Epithelial cell of esophagus (primary cell): ENCODE measurements at places on chromosomes 11 and 22.
A peak's percentile ranks its signal among the peaks of the same experiment; 100 is the strongest.

DNA sequence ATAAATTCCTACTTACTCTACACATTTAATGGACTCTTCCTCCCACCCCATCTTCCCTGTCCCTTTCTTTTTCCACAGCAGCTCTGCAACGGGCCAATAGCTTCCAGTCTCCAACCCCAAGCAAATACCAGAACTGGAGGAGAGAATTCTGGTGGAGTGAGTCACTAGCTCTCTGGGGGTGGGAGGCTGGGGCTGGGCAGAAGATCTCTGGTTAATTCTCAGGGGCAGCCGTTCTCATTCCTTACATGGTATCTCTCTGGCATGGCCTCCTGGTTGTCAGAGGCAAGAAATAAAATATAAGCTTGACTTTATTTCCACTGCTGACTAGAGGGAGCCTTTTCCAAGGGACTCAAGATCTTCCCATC, 90.4 kb upstream of the PARVA start:
- DNase-seq, result peak; percentile 84

GRCh38 chr11:76752321-76753143, 30.6 kb upstream of the TSKU start:
- DNase-seq, result peak; percentile 56

GRCh38 chr22:48632646-48633246, 1194.9 kb downstream of the BRD1 start:
- no peak for DNase-seq

GRCh38 chr11:19683862-19684491, 28.7 kb upstream of the NAV2 start:
- DNase-seq, result no peak

GRCh38 chr22:45516163-45516562, 13.5 kb downstream of the FBLN1 start:
- DNase-seq, result no peak

DNA sequence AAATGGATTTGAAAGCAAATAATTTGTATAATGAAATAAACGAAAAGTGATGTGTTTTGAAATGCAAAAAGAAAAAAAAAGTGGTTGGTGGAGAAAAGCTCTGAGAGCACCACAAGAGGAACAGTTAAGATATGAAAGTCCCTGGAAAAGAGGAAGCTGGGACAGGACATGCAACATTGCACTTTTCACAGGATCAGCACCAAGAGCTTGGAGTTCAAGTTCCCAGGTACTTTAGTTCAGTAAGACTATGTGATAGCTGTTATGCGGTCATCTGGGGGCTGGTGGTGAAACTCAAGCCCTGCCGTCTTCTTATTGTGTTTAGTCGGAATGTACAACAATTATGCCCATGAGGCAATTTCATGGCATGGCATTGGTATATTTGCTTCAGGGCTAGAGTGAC, 17.1 kb upstream of the MS4A4A start:
- DNase-seq, result no peak

DNA sequence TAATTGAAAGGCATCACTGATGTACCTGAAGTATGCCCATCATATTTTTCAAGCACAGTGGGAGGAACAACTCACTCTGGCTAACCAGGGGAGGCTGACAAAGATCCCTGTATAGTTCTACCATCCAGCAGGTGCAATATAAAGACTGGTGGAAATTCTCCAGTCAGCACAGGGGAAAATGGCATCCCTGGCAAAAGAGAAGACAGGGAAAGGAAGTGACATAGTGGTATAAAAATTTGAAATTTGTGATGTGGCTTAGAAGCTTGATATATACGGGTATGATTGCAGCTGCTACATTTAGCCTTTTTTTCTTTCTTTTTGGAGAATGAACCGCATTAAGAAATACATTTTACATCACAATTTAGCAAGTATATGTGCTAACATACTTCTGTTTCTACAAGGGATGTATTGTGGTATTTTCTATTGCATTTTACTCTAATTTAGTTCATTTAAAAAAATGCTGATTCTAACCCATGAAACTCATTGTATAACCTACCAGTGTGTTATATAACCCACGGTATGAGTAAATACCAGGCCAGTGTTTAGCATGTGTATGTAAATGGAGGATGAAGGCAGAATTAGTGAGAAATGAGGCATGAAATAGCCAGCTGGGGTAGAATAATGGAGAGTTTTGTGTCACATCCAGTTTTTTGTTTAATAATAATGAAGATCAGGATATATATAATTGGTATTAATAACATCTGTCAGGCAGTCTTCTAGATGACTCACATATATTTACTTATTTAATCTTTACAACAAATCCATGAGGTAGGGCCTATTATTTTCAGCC, 186.1 kb downstream of the ARHGAP42 start:
- DNase-seq, result no peak

DNA sequence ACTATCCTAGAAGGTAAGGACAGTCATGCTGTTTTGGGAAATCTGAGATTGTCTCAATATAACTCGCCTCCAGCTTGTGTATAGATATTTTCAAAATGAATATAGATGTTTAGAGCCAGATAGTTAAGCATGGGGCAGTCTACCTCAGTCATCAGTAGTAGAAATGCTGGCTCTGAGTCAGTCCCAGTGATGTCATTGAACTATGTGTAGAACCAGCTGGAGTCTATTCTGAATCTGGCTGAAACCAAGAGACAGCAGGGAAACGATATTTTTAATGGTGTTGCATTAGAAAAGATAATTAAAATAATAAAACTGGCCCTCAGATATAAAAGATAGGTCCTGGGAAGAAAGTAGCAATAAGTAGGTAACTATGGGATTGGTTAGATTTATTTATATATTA, 25.9 kb downstream of the PIWIL4 start:
- peak; percentile 40 for DNase-seq

DNA sequence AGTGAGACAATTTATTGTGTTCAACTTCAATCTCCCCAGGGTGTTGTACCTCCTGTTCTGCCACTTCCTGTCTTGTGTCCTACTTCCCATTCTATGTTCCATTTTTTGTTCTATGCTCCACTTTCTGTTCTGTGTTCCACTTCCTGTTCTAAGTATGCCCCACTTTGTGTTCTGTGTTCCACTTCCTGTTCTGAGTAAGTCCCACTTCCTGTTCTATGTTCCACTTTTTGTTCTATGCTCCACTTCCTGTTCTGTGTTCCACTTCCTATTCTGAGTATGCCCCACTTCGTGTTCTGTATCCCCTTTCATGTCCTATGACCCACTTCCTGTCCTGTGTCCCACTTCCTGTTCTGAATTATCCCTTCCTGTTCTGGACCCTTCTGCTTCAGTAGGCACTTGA, 732.7 kb downstream of the TBC1D22A start:
- DNase-seq, result no peak

DNA sequence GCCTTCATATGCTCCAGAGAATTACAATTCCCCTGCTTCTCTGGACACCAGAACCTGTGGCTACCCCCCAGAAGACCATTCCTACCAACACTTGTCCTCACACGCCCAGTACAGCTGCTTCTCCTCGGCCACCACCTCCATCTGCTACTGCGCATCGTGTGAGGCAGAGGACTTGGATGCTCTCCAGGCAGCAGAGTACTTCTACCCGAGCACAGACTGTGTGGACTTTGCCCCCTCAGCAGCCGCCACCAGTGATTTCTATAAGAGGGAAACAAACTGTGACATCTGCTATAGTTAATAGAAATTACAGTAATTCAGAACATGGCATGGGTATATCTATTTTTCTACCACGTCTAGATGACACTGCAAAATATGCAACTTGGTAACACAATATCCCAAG, 9.8 kb downstream of the POU2AF3 start:
- no peak for DNase-seq

DNA sequence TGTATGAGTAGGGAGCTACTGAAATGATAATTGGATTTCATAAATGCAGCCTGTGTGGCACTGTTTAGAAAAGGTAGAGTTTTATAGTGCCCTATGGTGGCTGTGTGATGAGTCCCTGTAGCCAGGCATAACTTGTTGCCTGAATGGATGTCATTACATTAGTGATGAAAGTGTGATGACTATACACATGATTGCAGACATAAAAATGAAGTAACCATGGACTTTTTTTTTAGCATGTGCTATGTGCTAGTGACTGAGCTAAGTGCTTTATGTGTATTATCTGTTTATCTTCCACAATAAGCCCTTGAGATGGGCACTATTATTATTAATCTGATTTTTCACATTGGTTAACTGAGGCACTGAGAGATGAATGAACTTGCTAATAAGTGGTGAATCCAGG, 13.5 kb upstream of the GRAMD1B start:
- DNase-seq, result no peak

- no peak for DNase-seq
Observed at GRCh38 chr22:22867996-22868715, 19.5 kb upstream of the IGLL5 start.

DNA sequence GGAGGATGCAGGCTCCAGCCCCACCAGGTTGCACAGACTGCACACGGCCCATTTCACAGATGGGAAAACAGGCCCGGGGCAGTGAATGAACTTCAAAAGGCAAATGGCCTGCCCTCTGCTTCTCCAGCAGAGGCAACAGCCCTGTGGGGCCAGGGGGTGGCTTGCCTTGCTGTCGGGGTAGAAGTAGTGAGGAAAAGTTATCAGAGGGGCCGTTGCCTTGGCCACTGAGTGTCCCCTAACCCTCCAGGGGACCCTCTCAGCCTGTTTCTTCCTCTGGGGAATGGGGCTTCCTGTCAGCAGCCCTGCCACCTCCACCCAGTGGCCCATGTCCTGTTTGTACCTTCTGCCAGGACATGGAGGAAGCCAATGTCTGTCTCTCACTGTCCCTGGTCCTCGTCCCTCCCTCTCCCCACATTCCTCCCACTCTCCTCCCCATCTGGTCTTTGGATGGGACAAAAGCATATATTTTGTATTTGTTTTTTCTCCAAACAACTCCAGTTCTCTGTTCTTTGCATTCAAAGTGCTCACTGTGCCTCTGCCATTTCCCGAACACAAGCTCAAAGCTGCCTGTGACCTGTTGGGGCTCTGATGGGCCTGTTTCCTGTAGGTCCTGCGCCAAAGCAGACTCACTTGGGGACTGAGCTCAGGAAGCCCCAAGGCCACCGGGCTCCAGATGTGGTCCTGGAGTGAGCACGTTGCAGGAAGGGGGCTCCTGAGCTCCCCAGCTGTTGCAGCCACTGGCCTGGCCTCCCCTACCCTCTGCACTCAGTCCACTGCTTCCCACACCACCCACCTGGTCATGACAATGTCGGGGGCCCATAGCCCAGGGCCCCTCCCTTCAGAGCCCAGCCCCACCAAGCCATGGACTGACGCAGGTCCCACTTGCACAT, 9.5 kb downstream of the MAP4K2 start:
- DNase-seq, result no peak

- peak; percentile 71 for DNase-seq
Observed at GRCh38 chr22:30947816-30948454, 20.6 kb downstream of the MORC2 start.

DNA sequence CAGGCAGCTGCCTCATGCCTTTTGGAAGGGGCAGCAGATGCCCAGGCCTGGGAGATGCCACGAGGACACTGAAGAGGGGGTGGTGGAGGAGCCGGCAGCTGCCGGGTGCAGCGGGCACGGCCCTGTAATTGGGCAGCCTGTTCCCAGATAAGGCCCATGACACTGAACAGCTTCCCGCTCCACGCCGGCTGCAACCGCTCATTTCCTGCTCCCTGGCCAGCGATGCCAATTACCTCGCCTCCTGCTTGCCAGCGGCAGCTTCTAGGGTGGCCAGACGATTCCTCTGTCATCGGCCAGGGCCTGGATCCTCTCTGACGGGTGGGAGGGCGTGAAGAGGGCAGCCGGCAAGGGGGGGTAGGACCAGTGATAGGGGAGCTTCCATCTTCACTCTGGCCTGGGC, 22.8 kb downstream of the FLRT1 start:
- DNase-seq, result no peak

DNA sequence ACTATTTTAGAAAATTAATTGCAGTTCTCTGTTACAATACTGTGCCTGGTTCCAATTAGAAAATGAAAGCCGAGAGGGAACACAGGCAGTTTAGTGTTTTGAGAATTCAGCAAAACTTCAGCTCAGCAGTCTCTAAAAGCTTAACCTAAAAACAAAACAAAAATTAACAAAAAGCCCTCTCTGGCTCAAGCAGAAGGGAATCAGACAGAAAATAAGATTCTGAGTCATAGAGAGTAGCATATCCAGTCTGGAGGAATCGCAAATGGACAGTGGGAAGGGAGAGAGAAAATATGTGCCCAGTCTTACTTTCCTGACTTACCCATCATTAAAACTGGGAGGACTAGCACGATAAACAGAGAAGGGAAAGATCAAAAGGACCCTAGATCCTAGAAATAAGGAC, 38.1 kb upstream of the CHRM4 start:
- DNase-seq, result no peak

GRCh38 chr22:50262460-50262911, 1.0 kb upstream of the MAPK12 start:
- DNase-seq, result peak; percentile 64

DNA sequence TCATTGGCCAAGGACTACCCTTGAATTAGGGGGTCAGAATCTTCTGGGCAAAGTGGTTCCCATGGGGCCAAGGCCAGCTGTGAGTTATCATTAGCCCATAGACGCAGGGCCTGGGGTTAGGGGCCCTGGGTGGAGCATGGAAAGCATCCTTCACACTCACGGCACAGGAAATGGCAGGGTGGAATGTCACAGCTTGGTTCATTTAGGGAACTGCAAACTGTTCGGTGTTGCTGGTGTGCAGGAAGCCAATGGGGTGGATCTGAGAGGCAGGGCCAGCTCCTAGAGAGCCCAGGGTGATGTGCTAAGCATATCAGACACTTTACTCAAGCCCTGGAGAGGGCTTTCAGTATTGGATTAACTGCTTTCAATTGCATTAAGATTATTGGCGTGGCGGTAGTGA, 42.9 kb downstream of the TECTA start:
- no peak for DNase-seq

GRCh38 chr22:24433828-24434470, 6.5 kb downstream of the ADORA2A start:
- DNase-seq, result peak; percentile 45

DNA sequence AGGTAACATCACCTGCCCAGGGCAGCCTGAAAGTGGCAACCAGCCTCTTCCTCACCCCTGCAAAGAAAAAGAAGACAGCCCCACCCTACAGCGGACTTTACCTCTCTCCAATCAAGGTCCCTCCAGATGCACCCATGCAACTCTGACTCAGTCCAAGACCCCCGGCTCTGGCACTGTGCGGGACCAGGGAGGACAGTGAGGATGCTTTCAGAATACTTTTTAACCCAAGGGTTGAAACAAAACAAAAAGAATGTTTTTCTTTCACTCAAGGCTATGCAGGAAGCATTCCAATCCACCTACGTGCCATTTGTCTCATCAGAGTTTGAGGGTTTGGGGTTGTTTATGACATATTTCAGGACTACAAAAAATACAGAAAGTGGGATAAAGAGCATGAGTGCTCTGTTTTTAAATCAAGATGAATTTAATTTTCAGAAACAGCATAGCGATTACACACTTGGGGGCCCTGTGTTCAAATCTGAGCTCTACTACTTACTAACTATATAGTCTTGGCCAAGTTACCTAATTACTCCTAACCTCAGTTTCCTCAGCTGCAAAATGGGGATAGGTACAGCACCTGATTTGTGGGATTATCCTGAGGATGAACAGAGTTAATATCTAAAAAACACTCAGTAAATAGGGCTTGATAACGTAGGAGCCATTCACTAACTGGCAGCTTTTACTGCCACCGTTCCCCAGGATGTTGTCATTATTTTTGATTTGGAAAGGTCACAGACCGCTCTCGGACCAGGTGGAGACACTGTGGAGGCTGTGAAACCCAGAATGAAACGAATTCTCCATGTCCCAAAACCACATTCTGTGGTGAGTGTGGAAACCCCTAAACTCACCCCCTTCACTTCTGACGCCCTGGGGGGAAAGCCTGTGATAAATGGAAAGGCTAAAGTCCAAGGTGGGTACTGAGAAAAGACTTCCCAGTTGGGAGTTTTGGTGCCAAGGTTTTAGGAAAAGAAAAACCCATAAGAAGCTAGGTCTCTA, 5.6 kb downstream of the PLAAT3 start:
- DNase-seq, result peak; percentile 45
